ENCODE measurements at places on chromosomes 4 and X.

GRCh38 chrX:63746278-63746677 lies 38.7 kb downstream of the ARHGEF9 start:
- no peak for DNase-seq

- no peak for DNase-seq
Measured at GRCh38 chrX:153764786-153765137, 713 bp downstream of the PLXNB3 start.

- DNase-seq: no peak
Measured at GRCh38 chrX:50704360-50704759, 109.6 kb downstream of the SHROOM4 start.

DNA sequence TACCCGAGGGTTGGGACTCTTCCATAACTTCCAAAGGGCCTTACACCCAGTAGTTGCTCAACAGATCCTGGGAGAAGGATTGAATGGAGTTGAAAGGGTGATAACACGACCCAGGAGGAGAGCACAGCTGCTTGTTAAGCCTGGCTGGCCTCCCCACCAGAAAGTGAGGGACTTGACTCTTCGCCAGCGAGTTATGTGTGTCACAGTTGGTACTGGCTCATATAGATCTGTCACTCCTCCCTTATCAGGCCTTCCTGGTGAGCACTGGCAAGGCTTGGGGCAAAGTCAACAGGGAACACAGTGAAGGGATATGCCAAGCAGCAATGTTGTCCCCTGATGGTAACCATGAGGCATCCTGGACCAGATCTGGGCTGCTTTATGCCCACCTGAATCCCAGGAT lies 35.8 kb downstream of the APLN start:
- no peak for DNase-seq

DNA sequence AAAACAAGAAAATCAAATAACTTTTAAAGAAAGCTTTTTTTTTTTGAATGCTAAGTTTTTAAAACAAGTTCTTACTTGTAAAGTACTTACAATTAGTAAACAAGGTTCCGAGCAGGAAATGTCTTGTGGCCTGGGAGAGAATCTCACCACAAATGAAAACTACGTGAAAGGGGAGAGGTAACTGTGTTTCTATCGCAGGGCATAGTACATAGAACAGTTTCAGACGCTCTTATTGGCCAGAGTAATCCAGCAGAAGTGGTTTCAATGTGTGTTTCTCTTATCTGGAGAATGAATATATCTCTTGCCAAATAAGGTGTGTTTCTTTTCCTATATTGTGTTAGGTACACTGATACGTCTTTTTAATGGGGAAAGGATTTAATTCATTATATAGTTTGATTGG lies at the start of gene PLAC8:
PLAC8 (minus strand) TSS at position 154 of the 400 bp plus-strand sequence. CDS start 6,808 bp downstream, outside the sequence.
- DNase-seq: no peak

DNA sequence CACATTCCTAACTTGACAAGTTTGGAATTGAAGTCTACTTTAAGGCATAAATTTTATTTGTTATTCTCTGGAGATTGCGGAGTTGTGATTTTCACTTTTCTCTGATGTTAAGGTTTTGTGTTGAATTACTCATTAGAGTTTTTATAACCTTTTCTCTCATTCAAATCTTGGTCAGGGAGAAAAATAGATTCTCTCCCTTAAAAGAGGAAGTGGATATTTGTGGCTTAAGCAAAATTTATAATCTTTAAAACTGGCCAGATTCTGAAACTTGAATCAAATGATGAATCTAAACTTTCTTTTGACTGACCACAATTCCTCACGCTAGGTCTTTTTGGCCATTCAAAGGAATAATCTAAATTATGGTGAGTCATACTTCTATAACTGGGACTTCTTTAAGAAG lies 361.4 kb downstream of the TEX13C start:
- no peak for DNase-seq

- no peak for DNase-seq
Measured at GRCh38 chrX:32501606-32502005, 709.7 kb downstream of the DMD start.

DNA sequence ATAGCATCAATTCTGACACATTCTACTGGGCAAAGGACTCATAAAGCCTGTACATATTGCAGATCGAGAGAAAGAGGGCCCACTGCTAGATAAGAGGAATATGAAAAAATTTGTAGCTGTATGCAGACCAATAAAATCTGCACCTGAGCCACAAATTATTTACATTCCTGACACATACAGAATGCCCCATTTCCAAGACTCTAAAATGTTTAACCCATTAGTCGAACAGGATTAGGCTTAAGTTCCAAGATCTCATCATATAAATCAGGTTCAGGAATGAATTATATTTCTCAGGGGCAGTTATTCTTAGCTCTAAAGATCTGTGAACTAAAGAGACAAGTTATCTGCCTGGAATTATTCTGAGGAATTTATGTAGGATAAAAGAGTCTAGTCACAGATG lies 1615.8 kb downstream of the ARAP2 start:
- no peak for DNase-seq

GRCh38 chrX:57929373-57929772 lies 19.1 kb upstream of the ZXDA start:
- no peak for DNase-seq

- DNase-seq: no peak
Measured at GRCh38 chr4:80709082-80709869, 321.2 kb upstream of the BMP3 start.

DNA sequence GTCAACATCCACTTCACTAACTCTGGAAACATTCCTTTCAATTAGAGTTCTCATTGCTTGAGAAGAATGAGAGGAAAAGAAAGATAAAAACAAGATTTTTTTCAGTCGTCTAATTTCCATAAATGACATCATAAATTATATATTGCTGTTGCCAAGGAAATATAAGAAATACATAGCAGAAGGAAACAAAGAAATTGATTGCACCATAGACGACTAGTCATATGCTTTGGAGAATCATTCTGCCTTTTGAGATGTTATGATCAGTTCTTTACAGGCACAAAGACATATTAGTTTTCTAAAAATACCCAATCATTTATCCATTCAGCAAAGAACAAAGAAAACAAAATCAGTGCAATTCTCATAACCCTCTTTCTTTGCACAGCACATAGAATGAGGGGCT lies 672 bp upstream of the C1QTNF7 start:
- no peak for DNase-seq

DNA sequence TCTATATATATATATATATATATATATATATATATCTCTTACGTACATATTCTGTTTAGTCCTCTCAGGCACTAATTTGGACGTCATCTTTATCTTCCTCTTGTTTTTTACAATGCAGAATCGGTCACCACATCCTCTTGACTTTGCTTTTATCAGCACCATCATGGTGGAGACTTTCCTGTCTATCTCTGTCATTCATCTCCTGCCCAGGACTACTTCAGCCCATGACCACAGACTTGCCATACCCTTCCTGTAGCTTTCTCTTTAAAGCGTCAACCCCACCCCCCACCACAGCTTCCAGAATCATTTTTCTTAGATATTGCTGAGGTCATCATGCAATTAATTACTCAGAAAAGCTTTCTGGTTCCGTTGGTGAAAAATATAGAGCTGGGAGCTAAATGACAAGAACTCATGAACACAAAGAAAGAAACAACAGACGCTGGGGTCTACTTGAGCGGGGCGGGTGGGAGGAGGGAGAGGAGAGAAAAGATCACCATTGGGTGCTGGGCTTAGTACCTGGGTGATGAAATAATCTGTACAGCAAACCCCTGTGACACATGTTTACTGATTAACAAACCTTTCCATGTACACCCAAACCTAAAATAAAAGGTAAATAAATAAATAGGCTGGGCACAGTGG lies 30.5 kb upstream of the PRKX start:
- no peak for DNase-seq

DNA sequence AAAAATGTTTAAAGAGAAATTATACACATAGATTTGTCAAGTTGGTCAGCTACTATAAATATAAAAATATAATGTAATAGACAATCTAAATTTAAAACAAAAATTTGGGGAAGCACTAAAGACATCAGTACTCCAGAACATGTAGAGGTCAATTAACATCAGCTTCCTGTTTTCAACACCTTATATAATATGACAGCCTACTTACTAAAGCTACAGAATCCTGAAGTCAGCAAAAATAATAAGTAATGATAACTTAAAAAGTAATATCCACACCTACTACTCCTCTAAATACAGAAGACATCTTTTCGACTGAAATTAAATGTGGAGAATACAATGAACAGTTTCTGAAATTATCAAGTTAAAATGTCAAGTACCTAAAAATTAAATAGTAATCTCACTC lies 118.6 kb downstream of the LRBA start:
- no peak for DNase-seq

- DNase-seq: no peak
Measured at GRCh38 chr4:58063404-58064160, 953.4 kb upstream of the IGFBP7 start.

DNA sequence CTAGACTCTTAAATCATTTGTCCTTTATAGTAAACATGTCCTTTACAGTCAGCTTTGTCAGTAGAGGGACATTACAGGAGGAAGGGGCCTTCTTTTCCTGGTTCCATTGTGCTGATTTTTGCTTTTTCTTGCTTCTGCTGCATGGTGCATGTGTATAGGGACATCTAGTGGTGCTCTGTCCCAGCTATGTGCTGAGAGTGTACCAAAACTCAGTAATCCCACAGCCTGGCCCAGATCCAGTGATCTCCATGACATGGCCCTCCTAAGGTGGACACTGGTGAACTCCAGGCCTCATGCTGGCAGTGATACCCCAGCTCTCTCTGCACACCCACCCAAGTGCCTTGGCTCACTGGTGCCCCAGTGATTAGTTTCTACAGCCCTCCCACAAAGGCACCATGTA lies 45.2 kb downstream of the MAGEB17 start:
- DNase-seq: no peak

DNA sequence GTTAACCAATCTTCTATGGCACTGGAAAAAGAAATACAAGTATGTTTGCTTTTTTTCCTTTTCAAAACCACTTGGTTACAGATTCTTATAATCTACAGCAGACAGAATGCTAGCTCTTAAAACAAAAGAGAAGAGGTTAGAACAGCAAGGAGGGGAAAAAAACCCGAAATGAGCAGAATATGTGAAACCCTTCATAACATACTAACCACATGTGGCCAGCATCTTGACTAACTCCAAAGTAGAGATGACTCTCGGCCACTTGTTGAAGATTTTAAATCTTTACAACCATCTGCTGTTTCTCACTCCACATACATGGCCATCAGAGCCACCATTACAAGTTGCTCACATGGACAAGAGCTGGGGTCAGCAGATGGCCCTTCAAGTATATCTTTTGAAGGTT lies 100.3 kb downstream of the PAPSS1 start:
- DNase-seq: no peak

- no peak for DNase-seq
Measured at GRCh38 chr4:42466273-42466844, 69.1 kb downstream of the SHISA3 start.

DNA sequence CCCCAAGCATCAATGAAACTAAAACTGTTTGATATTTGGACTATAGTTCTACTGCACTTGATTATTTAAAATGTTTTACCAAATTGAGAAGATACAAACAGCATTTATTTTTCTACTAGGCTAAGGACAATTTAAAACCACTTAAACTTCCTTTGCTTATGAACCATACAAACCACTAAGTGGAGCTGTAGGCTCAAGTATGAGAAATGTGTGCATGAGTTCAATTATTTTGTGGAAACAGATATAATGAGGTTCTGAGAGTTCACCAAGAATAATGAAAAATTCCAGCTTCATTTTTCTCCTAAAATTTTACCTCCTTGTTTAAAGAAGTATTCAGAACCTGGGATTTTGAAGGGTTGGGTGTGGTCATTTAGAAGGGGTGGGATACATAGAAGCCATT lies 63.1 kb downstream of the SERPINA7 start:
- no peak for DNase-seq

DNA sequence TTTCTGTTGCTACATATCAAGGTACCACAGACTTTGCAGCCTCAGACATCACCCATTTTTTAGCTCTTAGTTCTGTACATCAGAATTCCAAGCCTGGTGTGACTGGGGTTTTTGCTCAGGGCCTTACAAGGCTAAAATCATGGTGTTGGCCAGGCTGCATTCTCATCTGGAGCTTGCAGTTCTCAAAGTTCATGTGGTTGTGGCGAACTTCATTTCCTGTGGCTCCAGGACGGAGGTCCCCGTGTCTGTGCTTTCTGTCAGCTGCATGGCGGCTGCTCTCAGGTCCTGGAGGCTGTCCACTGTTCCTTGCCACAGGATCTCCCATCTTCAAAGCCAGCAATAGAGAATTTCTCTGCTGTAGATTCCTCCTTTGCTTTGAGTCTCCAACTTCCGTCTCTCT lies 157.4 kb downstream of the STIM2 start:
- DNase-seq: no peak

- DNase-seq: no peak
Measured at GRCh38 chr4:130336585-130337217, 1240.7 kb downstream of the C4orf33 start.

DNA sequence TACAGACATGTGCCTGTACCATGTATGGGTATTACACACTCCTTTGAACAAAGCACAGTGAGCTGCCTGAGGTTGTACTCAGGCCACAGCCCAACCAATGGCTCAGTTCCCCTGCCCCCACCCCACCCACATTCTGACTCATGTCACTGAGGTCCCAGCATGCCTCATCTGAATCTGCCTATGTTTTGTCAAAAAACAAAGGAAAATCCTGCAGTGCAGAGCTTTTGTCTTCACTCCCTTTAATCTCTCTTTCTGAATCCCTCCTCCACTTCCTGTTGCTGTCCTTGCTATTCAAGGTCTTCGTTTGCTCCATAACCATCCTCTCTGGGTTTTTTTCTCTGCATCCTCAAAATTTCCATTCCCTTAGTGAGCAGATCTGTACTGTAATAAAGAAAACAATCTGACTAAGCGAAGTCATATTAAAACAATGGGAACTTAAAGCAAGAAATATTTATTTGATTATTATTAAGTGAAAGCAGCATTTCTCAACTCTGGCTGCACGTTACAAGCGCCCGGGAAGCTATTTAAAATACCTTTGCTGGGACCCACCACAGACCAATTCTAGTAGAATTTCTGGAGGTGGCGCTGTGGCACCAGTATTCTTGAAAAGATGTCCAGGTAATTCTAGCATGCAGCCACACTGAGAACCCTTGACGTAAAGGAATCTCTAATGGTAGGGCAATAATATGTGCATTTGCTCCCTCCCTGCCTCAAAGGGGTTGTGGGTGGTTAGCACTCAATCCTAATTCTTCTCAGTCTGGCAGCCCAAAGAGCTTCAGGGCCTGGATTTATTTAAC lies 8.7 kb downstream of the GUCY2F start:
- DNase-seq: no peak

GRCh38 chr4:169241464-169241863 lies 29.3 kb downstream of the SH3RF1 start:
- no peak for DNase-seq

DNA sequence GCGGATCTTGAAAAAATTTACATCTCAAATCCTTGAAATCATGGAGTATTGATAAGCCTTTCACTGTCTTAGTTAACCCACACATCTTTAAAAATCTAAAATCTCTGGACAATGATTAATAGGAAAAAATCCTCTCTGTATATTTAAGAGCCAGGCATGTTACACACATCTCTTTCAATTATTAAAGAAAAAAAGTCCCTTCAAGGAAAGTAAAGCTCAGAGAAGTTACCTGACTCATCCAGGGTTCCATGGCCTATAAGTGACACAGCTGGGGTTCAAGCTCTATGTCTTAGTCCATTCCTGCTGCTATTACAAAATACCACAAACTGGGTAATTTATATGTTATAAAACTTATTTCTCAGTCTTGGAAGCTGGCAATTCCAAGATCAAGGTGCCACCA lies 14.2 kb upstream of the FGF16 start:
- DNase-seq: no peak

GRCh38 chr4:78432896-78433295 lies 118.7 kb upstream of the ANXA3 start:
- DNase-seq: no peak

Data from anterior cingulate cortex (tissue), 58 donors.